BE2C (cell line): ENCODE measurements at places on chromosomes 3 and 15.

DNA sequence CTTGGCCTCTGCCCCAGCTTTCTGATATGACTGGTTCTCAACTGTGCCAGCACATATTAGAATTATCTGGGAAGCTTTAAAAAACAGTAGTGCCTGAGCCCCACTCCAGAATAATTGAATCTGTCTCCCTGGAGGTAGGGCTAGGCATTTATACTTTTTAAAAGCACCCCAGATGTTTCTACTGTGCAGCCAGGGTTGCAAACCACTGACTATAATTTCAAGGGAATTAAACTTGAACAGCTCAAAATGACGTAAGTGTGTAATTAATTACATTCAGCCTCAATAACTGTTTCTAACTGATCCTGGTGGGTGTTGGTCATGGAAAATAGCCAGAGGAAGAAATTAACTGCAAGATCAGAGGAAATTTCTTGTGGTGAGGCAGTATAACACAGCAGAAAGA, 4.4 kb upstream of the IRAK2 start:
- no peak for DNase-seq

DNA sequence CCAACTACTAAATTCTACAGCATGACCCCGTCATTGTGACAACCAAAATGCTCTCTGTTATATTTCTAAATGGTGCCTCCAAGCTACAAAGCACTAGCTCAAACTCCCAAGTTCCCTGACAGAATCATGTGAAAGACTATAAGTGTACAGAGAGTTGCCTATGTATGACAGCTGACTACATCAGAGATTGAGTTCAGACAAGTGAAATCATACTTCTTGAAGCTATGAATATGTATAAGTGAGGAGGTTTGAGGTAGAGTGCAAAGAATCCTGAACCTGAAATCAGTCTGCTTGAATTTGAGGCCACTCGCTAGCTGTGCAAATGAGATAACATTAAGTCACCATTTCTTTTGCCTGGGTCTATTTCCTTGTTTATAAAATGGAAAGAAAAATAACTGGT, 63.9 kb upstream of the TP63 start:
- DNase-seq, result no peak

DNA sequence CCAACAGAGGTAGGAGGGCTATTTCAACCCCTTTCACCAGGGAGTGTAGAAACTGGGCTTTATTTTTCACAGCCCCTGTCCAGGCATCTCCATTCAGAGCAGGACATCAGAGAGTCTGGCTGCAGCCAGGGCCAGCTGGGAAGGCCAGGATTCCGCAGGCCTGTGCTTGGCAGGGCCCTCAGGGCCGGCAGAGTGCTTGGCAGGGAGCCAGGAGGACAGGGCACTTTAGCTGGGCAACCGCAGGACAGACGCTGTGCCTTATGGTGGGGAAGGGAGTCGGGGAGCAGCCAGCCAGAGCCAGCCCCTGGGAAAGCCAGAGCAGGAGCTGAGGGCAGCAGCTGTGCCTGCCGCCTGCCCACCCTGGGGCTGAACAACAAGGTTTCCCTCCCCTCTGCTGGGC, 34.5 kb upstream of the IQCF6 start:
- DNase-seq, result peak; percentile 74

GRCh38 chr15:45434078-45434567, 55.8 kb upstream of the GATM start:
- no peak for DNase-seq

- no peak for DNase-seq
These were observed 121.4 kb downstream of the FAM43A start for GRCh38 chr3:194806991-194807630.

- peak; percentile 20 for DNase-seq
These were observed 8.2 kb downstream of the PRKCD start for GRCh38 chr3:53169045-53169831.
